Renal cortical epithelial cell (primary cell): ENCODE measurements at places on chromosomes 4 and X. TPM values are rescaled to one million over a fixed set of nuclear protein-coding genes. Genes with fewer than 3 reads are reported as not detected.

DNA sequence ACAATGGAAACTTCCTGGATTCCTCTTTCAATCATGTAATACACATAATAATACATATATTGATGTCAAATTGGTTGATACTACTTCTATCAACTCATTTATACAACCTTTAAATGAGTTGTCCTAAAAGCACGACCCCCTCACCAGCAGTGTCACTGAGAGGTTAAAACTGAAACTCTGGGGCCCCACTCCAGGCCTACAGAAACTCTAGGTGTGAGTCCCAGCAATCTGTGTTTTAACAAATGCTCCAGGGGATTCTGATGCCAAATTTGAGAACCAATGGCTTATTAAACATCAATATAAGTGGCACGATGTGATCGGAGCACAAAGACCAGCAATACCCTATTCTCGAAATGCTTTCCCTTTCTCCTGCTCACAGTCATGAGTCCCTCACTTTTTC lies 47.9 kb downstream of the ATP8A1 start:
- no peak for DNase-seq

GRCh38 chrX:41259516-41259915 lies 74.4 kb upstream of the DDX3X start:
- DNase-seq = no peak

GRCh38 chrX:95076449-95076848 lies 1402.4 kb downstream of the FAM133A start:
- no peak for DNase-seq

GRCh38 chrX:123339221-123339905 lies 155.3 kb downstream of the GRIA3 start:
- no peak for DNase-seq

GRCh38 chrX:36241397-36241796 lies 321.9 kb downstream of the CFAP47 start:
- no peak for DNase-seq

- DNase-seq = no peak
Measured at GRCh38 chr4:182973511-182973911, 56.3 kb upstream of the DCTD start.

- DNase-seq = peak; percentile 99
Measured at GRCh38 chr4:147596981-147597380, 20.2 kb upstream of the TMEM184C start.

GRCh38 chr4:122293374-122294365 lies 85.1 kb upstream of the ADAD1 start:
- DNase-seq = no peak

DNA sequence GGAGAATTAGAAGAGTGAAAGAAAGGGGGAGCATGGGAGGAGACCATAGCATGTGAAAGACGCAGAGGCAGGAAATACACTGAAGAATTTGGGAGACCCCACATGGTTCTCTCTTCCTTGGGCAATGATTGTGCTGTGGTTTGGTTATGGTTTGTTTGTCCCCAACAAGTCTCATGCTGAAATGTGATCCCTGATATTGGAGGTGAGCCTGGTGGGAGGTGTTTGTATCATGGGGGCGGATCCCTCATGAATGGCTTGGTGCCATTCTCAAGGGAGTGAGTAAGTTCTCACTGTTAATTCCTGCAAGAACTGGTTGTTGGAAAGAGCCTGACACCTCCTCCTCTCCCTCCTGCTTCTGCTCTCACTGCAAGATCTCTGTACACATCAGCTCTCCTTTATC lies 78.6 kb upstream of the RAI2 start:
- DNase-seq = no peak

DNA sequence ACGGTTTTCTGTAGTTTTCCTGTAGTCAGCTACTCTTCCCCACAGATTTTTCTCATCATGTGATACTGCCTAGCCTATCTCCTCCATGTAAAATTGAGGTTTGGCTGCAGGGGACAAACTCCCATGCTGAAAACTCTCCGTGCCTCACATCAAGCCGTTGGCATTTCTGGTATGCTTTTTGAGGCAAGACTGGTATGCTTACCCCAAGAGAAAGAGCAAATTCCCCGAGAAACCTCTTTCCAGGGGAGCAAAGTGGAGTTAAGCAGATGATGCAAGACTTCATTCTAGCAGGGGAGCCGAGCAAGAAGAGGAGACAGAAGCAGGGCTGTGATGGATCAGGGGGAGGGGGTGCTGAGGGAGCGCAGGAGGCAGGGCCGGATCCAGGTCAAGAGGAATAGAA lies 4.8 kb downstream of the SOWAHD start:
- DNase-seq = peak; percentile 90

- DNase-seq = no peak
Measured at GRCh38 chrX:44842550-44843317, 1.1 kb upstream of the DUSP21 start.

GRCh38 chrX:146243041-146243440 lies 425.4 kb downstream of the SLITRK2 start:
- peak; percentile 32 for DNase-seq

GRCh38 chr4:82643994-82644733 lies 82.4 kb upstream of the TMEM150C start:
- DNase-seq = peak; percentile 98

DNA sequence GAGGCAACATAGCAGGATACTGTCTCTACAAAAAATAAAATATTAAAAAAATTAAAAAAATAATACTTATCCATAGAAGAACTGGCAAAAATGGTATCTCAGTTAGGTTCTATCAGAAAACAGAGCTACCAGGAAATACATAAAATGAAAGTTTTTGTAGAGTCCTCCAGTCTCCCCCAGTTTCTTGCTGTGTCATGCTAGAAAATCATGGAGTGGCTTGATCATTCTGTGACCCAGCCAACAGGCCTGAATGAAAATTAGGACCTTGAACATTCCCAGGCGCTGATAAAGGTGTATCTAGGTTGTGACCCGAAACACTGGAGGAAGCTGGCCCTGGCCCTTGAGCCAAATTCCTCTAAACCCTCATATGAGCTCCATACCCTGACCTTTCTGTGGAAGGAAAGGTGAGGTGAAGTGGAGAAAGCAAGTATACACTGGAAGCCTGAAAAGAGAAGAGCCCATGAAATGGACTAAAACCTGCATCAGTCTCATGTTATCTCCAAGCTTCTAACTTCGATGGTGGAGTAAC lies 652 bp downstream of the SMIM9 start:
- no peak for DNase-seq

DNA sequence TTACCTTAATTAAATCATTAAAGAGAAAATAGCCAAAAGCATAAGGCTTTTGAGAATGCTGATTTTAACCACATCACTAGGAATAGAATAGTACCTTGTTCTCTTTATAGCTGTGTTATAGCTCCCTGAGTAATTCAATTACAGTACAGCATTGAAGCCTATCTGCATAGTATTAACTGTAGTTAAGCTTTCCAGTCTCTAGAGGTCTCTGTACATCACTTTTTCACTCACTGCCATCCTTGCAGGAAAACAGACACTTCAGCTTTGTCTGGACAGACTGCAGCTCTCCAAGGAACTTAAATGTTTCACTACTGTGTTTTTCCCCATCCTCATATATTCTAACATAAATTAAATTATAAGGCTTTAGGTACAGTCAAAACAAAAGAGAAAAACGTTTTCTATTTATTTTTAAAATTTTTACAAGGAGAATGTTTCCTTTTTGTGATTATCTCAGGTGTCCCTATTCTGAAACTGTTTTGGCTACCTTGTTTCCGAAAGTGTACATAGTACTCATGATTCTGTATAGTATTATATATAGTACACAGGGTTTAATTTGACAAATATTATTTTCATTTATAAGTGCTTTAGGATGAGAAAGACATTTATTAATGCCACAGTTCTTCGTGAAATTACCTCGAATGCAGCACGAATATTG lies 407.9 kb downstream of the PCDH18 start:
- peak; percentile 74 for DNase-seq

GRCh38 chr4:91127192-91127591 lies 1000.0 kb downstream of the CCSER1 start:
- no peak for DNase-seq

DNA sequence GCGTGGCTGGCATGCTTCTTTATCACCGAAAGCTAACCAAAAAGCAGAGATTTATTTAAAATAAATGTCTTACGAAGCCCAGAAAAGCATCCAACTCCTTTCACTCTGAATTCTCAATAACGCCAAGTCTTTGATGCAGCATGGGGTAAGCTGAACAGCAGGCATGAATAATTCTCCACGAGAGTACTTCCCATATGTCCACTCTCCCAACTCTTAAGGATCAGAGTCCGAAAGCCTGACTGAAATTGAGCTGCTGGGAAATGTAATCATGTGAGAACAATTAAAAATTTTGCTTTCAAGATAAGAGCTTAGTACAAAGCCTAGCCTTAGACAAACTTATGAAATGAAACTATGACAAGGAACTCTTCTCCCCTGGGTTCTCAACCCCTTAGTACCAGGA lies 7.5 kb upstream of the SLC39A8 start:
- DNase-seq = no peak

GRCh38 chr4:117596917-117597480 lies 437.3 kb upstream of the NDST3 start:
- DNase-seq = no peak

- peak; percentile 74 for DNase-seq
Measured at GRCh38 chrX:3678328-3678727, 35.1 kb downstream of the PRKX start.

GRCh38 chr4:135485371-135485770 lies 1283.8 kb upstream of the PABPC4L start:
- DNase-seq = no peak

DNA sequence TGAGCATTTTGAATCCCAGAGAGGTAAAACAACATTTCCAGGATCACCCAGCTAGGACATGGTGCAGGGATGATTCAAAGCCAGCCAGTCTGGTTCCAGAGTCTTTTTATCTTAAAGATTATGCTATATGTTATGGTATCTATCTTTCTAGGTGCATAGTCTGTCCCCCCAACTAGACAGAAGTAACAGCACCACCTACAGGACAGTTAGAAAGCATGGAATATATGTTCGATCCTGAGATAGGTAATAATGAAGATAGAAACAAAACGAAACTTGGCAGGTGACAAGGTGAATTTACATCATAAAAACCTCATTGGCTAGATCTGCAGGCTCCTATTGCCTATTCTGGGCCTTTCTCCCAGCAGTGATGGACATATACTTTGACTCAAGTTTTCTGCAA lies 723.2 kb downstream of the SMARCA1 start:
- no peak for DNase-seq

DNA sequence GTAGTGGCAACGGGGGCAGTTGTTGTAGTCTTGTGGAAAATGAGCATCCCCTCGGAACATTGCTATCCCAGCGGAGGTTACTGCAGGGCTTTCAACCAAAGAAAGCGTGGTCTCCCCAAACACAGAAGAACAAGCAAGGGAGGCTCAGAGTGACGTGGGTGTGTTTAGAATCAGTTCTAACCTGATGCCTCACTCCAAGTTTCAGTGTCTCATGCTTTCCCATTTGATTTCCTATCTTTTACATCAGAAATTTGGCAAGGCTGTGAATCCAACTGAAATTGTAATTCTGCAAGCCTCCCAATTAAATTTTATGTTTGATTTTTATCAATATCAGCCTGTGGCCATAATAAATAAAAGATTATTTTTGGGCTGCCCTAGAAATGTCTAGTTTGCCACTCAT lies 156.1 kb upstream of the LNX1 start:
- no peak for DNase-seq

DNA sequence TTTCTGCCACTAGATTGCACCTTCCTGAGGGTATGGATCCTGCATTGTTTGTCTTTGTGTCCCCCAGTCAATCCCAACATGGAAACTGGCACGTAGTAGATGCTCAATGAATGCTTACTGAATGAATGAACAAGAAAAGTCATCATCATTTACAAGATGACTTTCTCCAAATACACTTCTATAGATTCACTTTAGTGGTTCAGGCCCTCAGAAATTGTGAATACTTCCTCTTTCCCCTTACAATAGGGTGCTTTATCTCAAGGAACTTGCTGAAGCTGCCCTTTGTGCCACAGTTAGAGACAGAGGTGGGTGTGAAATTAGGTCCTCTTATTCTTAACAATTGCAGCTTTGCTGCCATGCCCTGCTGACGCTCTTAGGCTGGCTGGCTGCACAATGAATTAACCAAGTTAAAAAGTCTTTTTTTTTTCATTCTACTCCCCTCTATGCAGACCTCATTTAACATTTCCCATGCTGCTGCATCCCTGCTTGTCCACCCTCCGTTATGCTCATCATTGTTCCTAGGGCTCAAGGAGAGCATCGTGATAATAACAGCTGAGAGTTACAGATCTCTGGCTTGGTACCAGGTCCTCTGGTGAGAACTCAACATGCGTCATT lies 108.0 kb upstream of the ZNF518B start:
- DNase-seq = no peak

DNA sequence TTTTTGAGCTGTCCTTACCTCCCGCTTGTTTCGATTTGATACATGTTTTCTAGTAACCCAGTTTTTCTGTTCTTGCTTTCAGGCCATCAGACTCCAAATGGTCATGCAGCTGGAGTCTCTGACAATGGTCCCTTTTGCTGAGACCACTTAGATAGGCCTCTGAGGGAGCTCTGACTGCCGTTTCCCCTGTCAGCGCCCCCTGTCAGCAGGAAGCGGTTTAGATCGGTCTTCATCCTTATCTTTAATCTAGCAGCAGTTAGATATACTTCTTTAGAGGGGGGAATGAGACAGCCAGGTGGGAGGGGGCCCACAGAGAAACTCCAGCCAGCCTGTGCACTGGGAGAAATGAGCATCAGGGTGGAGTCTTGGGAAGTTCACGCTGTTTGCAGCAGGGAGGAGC lies 457.9 kb downstream of the GPAT3 start:
- DNase-seq = no peak

- no peak for DNase-seq
Measured at GRCh38 chrX:117508021-117508420, 608.6 kb downstream of the KLHL13 start.

GRCh38 chrX:150365051-150365989 lies 2.2 kb downstream of the MAMLD1 start:
- DNase-seq = no peak

GRCh38 chrX:72139538-72139937 lies 7.8 kb upstream of the RTL5 start:
- DNase-seq = no peak

DNA sequence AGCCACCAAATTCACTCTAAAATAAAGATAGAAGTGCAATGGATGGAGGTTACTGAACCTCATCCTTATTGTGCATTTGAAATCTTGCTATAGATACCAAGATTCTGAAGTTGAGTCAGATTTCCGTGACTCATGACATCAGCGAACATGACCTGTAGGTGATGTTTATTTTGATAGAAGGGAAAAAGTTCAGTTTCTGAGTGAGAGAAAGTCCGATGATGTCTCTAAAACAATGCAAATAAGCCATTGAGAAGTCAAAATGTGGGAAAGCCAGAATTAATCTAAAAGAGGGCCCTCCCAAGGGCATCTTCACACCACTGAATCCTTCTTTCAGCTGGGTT lies 20.0 kb downstream of the PHOX2B start:
- DNase-seq = no peak

GRCh38 chrX:148517176-148517575 lies 16.8 kb downstream of the AFF2 start:
- peak; percentile 63 for DNase-seq

TRIM75 gene
- total RNA-seq = not detected in 2 replicates

PWWP3B gene
- 1.0 and 1.5 TPM in 2 replicates for total RNA-seq

MXRA5 gene
- total RNA-seq = 0.17 and 6.0 TPM in 2 replicates

CLDN34 gene
- total RNA-seq = 0.40 TPM in 1 of 2 replicates, not detected in the other

SPARCL1 gene
- 0.35 and 1.7 TPM in 2 replicates for total RNA-seq

HELT gene
- total RNA-seq = not detected in 2 replicates

PNMA3 gene
- total RNA-seq = 0.35 TPM in 1 of 2 replicates, not detected in the other

MSANTD1 gene
- total RNA-seq = 0.17 and 0.99 TPM in 2 replicates

C4orf50 gene
- not detected in 2 replicates for total RNA-seq

DOK7 gene
- 10.7 and 24.7 TPM in 2 replicates for total RNA-seq
